NCI-H2029 treated with DMSO at 0.1 percent for 48 hours (cell line): ENCODE measurements at places on chromosomes 12 and 14.
A peak's percentile ranks its signal among the peaks of the same experiment; 100 is the strongest.

DNA sequence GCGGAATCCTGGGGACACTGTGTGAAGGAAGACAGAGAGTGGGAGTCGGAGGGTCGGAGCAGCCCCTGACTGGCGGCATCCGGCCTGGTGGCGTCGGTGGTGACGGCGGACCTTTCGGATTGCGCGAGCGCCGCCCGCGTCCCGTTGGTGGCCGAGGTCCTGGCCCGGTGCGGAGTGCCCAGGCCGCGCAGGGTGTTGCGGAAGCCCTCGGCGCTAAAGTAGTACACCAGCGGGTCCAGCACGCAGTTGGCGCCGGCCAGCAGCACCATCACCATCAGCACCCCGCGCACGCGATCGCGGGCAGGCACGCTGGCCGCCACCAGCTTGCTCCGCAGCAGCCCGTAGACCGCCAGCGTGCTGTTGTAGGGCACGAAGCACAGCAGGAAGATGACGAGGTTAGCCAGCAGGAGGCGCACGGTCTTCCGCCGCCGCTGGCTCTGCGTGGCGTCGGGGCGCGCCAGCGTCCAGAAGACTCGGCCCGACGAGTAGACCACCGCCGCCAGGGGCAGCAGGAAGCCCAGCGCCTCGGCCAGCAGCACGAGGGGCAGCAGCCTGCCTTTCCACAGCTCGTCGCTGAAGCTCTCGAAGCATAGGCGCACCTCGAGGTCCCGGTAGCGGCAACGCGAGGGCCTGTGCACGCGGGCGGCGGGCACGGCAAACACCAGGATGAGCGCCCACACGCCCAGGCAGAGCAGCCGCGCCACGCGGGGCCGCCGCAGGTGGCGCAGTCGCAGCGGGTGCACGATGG, 13.1 kb upstream of the CHD4 start:
- no peak for DNase-seq

DNA sequence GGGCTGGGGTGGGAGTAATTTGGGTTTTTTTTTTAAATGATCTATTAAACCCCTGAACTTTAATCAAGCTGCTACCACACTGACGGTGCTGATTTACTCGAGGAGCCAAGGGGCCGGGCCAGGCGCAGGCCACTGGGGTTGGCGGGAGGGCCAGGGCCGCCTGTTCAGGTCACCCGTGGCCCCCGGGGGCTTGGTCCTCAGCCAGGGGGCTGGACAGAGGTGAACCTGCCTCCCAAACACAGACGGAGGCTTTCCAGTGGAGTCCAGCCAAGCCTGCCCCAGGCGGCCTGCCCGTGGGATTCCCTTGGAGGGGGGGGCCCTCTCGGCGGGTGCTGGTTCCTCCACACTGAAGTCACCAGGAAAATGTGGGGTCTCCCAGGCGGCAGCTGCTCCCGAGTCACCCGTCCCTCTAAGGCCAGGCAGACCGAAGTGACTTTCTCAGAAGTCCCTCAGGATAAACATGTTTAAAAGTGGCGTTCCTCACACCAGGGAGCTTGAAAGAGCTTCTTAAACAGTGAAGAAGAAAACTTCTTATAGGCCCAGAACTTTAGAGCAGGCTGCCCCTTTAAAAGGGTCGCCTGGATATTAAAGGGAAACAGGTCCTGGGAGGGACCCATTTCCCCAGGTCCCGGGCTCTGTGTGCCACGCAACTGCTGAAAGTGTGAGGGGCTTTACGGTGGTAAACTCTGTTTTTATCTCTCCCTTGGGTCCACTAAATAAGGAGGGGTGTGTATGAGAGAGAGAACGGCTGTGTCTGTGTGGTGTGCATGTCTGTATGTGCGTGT, 167.2 kb upstream of the GSC start:
- DNase-seq, result no peak

DNA sequence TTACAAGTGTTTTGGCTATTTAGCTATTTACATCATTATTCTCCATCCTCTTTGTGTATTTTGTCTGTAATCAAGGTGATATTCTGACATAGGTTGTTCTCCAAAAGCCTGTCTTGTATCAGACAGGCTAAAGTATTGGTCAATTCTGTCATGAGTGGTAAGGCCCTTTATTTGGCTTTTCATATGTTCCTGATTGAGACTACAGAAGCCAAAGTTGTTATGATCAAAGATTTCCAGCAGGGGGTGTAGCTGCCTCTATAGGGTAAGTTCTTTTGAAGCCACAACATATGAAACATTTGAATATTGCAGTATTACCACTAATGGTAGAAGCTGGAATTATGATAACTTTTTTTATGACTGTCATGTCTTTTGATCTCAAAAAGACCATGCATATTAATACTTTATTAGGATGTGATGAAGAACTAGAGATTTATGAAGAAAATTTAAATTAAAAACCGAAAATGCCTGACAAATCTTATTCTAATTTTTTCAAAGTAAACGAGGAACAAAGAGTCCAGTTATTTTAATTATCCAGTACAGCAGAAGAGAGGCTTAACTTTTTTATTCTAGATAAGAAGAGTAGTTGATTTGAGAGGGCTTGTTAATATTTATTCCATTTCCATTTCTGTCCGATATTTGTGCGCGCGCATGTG, 3.4 kb upstream of the ARHGAP5 start:
- DNase-seq, result peak; percentile 99

DNA sequence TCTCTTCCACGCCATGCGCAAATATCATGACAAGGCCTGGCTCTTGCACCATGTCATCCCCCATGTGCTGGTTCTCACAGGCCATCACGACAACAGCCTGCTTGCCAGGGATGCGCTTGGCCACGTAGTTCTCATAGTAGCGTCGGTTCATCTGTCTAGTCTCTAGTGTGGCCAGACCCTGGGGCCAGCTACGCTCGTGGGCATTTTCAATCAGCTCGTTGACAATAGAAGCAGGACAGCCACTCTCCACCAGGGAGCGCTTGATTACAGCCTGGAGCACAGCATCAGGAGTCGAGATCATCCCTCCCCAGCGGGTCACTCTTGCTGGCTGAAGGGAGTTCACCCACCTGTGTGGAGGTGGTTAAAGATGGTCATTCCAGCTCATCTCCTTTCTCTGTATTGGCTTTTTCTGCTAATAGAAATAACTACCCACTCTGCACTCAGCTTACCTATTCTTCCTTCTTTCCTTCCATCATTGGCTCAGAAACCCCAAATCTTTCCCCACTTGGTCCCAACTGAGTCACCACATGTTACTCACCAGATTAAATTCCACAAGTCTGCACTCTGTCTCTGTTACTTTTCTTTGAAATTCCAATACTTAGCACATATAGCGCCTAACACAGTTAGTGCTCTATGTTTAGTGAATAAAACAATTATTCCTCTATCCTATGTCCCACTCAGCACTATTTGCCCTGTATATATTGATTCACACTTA, 15.1 kb downstream of the RNF41 start:
- no peak for DNase-seq

DNA sequence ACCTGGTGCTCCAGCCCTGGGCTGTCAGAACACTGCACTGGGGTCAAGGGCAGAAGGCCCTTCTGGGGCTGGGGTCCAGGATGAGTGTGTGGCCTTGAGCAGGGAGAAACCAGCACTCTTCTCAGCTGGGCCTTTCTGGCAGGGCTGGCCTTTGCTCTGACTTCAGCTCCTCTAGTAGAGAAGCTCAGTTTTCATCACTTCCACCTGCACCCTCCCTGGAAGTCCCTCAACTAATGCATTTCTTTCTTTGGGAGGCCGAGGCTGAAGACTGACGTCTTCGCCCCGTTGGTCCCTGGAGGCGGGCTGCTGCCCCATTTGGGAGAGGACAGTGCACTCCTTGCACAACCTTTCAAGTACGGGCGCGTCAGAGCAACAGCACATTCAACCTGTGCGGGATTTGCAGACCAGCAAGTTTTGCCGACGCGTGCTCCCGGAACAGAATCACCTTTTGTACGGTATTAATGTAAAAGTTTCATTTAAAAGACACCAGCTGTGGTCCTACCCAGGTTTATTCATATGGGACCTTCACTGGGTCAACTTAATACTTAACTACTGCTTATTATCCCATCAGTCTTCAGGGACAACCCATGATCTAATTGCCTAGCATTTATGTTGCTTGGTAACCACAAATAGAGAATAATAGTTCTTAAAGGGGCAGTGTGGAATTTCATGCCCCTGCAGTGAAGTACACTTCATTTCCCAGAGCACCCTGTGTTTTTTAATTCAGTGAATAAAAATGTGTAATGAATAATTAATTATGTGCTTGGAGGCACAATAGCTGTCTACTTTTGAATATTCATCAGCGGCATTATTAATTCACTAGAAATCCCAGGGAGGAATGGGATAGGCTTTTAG, 134.8 kb upstream of the VRK1 start:
- DNase-seq, result no peak

DNA sequence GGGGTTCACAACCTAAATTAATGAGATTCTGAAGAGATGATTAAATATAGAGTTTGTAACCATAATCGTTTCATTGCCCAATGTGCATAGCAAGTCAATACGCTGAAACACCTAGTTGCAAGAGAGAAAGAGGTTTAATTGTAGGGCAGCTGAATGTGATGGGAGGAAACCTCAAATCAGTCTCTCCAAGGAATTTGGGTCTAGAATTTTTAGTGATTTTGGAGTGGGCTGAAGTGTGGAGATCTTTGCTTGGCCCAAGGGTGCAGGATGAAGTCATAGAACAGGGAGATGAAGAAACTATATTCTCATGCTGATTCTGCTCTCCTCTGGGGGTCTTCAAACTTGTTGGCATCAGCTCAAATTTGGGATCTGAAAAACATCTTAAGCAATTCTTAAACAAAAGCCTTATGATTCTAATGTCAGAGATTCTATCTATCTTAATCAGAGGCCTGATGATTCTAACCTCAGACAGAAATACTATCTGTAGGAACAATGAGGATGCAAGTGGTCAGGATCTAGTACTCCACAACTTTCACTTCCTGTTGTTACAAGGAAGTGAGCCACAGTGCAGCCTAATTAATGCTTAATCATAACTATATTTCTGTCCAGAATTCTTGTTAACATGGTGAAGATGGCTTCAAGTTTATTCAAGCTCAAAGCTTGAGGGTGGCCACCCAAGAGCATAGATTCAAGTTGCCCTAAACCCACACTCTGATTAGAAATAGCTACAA, 80.2 kb upstream of the FUT8 start:
- DNase-seq, result no peak
